Neural crest cell (in vitro differentiated cells): ENCODE measurements at places on chromosomes 2 and 18.

- DNase-seq: peak; percentile 89
Measured at GRCh38 chr2:236177967-236178889, 10.0 kb upstream of the GBX2 start.

- DNase-seq: no peak
Measured at GRCh38 chr2:186772579-186772978, 76.4 kb downstream of the ZSWIM2 start.

DNA sequence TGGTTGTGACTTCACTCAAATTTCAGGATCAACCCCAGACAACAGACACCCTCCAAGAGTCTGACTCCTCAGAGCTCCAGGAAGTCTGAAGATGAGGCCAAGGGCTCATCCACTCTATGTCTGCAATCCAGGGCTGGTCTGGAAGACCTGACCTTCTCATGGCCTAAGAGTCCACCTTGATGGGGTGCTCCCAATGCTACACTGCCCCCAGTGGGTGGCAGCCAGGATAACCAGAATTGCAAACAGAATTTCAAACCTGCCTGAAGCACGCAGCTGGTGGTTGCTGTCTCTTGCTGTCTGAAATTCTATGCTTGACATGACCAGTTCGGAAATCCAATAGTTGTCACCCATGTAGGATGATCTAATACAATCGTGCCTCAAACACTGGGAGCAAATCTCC lies 96.0 kb downstream of the UXS1 start:
- no peak for DNase-seq

- no peak for DNase-seq
Measured at GRCh38 chr18:30682672-30683071, 359.9 kb downstream of the DSC3 start.

DNA sequence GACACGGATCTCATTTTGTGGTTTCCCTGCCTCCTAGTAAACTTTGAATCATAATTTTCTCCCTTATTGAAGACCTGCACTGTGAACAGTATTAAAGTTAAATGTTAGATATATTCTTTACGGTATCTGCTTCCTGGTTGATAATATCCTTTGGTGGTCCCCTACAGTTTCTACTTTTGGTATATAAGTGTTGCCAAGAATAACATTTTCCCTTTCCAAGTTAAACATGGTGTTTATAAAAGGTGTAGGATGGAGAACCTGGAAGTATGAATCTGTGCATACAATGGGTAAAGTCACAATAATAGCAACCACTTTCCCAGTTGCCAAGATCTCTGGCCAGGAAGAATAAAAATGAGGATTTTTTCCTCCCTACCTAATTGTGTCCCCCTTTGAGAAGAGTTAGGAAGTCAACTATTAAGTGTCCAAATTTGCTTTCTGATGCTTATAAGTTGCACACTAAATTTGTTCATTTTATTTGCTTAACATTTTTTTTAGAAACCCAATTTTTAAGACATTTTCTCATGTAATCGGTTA lies 201.0 kb upstream of the STK17B start:
- no peak for DNase-seq

- no peak for DNase-seq
Measured at GRCh38 chr18:52370841-52371240, 30.8 kb downstream of the DCC start.

- no peak for DNase-seq
Measured at GRCh38 chr2:18268400-18268799, 292.1 kb downstream of the RDH14 start.

GRCh38 chr2:51027442-51027841 lies 4.5 kb downstream of the NRXN1 start:
- DNase-seq: no peak

DNA sequence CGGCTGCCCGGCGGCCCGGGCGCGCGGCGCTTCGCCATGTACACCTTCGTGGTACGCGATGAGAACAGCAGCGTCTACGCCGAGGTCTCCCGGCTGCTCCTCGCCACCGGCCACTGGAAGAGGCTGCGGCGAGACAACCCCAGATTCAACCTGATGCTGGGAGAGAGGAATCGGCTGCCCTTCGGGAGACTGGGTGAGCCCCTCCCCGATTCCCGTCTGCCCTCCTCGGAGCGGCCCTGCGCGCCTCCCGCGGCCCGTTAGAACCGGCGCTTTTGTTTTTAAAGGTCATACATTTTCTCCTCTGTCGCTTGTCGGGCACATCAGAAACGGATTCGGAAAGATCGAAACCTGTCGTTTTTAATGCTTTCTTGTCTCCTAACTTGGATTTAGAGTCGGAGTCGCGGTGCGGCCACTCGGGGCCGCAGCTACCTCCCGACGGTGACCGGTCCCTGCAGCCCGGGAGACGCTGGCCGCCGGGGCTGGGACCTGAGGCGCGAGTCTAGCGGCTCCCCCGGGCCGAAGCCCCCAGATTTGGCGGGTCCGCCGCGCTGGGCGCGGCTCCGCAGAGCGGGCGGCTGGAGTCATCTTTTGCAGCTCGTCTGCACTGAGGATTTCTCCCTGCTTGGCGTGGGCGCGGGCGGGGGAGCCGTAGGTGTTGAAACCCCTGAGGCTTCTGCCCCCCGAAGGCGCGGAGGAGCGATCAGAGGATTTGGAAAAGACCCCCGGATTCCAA lies 519 bp downstream of the TTL start:
- DNase-seq: peak; percentile 39

GRCh38 chr2:163859951-163860350 lies 124.1 kb upstream of the FIGN start:
- DNase-seq: no peak

GRCh38 chr2:43222475-43223309 lies 3.7 kb downstream of the ZFP36L2 start:
- DNase-seq: no peak

GRCh38 chr2:137156221-137156844 lies 391.0 kb downstream of the THSD7B start:
- no peak for DNase-seq

- DNase-seq: no peak
Measured at GRCh38 chr2:68362749-68363148, 2.3 kb upstream of the PLEK start.

- no peak for DNase-seq
Measured at GRCh38 chr2:226791056-226791486, 8.5 kb downstream of the IRS1 start.

DNA sequence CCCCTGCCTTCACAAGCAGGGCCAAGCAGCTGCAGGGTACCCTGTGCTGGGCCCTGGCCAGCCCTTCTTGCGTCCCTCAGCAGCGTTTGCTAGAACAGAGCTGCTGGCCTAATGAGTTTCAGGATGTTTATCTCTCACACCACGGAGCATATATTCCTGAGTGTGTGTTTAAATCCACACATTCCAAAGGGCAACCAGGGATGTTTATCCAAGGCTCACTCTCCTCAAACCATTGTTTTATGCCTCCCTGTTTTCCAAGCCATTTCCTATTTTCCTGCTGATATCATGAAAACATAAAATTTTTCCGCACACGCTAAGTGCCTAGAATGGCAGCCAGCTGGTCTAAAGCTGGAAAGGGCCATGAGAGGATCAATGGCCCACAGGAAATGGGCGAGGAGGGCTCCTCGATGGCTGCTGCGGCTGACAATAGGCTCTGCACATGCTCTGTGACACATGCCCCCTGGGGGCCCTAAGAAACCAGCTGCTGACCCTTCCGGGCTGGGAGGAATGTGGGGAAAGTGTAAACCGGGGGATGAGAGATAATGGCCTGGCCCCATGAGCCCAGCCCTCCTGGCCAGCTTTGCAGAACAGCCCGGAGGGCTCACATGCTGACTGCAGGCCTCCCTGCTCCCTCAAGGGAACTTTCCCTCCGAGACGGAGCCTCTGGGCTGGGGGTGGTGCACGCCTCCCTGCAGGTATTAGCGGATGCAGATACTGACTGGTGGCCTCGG lies 194.0 kb downstream of the NDUFA10 start:
- DNase-seq: peak; percentile 18

DNA sequence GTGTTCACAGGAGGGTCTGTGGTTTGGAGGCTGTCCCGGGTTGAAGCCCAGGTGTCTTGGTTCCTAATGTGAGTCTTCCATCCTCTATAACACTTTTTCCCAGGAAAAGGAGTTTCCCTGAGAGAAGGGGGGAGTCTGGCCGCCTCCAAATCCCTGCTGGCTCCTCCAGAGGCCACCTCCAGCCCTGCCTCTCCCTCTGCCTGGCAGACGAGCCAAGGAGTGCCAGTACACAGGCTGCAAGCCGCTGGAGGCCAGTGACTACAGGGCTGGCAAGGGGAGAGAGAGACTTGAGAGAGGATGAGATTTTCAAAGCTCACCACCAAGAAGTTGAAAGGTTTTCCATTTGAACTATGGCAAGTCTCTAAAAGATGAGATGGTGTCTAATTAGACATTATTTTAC lies 154.2 kb upstream of the ID2 start:
- no peak for DNase-seq

DNA sequence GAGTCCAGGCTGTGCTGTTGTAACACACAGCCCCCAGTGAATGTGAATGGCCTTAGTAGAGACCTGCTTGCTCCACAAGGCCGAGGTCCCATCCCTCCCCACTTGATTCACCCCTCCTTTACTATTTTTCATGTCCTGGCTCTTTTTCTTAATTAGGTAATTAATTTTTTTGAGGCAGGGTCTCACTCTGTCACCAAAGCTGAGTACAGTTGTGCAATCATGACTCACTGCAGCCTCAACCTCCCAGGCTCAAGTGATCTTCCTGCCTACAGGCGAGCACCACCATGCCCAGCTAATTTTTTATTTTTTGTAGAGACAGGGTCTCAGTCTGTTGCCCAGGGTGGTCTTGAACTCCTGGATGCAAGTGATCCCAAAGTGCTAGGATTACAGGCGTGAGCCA lies 19.3 kb downstream of the FBLN7 start:
- no peak for DNase-seq

DNA sequence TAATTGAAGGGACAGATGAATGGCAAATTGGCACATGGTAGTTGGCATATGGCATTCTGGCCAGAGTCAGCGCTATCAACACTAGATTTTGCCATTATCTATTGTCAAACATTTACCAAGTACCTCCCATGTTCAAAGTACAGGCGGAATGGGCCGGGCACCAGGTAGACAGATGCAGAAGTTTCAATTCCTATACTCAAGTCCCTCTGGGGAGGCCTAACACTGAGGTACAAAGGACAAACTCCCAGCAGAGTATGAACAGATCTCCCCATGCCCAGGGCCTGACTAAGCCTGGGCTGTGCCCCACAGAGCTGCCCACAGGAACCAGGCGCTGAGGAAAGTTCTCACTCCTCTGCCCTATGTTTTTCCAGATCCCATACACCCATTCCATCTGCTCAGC lies 257.5 kb upstream of the KLHL29 start:
- DNase-seq: no peak
